CMK (cell line): ENCODE measurements at places on chromosomes 2 and 18.

DNA sequence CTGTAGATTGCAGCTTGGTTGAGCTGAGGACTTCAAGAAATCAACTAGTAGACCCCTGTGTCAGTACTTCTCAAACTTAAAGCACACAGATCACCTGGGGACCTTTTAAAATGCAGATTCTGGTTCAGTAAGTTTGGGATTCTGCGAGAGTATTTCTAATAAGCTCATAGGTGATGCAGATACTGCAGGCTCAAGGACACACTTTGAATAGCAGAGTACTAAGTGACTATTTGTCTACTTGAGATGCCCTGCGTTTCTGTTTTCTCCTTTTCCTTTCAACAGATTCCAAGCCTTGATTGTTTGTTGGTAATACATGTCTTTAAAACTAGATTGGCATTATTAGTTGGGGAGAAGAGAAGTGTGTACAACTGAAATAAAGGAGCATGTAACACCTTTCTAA, 6.7 kb downstream of the MIB1 start:
- no peak for DNase-seq

GRCh38 chr2:134273256-134273983, 19.5 kb downstream of the MGAT5 start:
- DNase-seq = no peak

DNA sequence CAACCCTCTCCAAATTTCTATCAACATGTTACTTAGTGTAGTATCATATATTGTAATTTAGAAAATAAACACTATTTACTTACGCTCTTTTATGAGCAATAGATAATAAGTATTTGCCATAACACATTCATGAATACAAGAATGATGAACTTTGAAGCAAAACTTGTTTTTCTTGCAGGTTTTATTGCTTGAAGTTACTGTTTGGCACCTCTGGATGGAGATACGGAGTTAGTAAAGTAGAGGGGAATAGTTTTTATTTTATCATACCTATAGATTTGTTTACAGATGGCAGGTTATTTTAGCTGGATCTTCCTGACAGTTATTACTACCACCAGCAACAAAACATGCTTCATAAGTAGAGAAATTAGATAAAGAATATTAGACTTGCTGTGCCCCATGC, 274.2 kb upstream of the LRRTM4 start:
- no peak for DNase-seq

GRCh38 chr2:224126440-224126839, 87.4 kb upstream of the SERPINE2 start:
- DNase-seq = no peak

GRCh38 chr2:9697909-9698308, 67.1 kb upstream of the YWHAQ start:
- no peak for DNase-seq

- no peak for DNase-seq
Measured at GRCh38 chr2:64819774-64820688, 166.3 kb upstream of the SERTAD2 start.
